ENCODE measurements at places on chromosomes 12 and 14. TPM values are rescaled to one million over a fixed set of nuclear protein-coding genes. Genes with fewer than 3 reads are reported as not detected.

The MYH6 gene
- 3,910 TPM for total RNA-seq

The TMPRSS12 gene
- not detected for total RNA-seq

The RNASE7 gene
- total RNA-seq: not detected

DNA sequence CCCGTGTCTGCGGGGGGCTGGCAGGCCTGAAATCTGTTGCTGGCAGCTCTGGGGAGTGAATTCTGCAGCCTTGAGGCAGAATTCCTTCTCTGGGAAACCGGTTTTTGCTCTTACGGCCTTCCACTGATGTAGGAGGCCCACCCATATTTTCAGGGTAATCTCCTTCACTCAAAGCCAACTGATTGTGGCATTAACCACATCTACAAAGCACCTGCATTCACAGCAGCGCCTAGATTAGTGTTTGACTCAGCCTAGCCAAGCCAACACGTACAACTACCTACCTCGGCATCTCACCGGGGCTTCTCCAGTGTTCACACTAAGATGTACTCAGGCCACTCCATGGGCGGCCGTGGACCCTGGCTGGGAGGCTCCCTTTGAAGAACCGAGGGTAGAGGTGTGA, 15.8 kb downstream of the C12orf43 start:
- DNase-seq: no peak

DNA sequence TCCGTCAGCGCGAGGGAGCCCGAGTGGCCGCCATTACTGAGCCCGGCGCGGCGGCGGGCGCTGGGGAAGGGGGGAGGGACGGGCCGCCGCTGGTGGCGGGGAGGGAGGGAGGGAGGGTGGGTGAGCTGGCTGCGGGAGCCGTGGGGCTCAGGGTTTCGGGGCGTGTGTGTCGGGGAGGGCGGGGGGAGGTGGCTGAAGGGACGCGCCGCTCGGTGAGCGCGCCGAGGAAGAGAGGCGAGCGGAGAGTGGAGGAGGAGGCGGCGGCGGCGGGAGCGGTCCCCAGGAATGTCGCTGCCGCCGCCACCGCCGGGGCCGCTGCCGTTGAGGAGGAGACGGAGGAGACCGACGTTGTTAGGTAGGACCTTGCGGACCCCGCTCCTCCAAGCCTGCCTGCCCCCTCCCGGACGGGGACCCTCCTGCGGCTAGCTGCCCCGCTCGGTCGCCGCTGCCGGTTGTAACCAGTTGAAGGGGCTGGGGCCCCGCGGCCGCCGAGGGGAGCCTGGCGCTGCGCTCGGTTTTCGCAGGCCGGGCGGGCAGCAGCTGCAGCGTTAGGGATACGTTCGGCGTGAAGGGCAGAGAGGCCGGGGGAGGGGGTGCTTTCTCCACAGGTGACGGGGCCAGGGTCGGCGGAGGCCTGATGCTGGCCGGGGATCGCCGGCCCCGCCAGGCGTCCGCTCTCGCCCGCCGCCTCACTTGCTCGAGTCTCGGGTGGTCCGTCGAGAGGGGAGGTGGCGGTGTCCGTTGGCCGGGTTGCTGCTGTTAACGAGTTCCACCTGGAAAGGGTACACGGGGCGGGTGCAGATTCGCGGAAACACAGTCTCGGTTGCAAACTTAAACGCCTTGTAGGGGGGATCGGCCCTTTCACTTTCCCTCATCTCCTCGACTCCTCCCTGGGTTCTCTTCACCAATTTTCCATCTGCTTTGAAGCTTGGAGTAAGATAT, at the start of gene ARHGAP5:
ARHGAP5 (plus strand) TSS at position 224 of the 942 bp plus-strand sequence. CDS start 13,366 bp downstream, outside the sequence.
- DNase-seq: peak; percentile 87

GRCh38 chr12:91574391-91574790, 391.8 kb upstream of the DCN start:
- DNase-seq: no peak

DNA sequence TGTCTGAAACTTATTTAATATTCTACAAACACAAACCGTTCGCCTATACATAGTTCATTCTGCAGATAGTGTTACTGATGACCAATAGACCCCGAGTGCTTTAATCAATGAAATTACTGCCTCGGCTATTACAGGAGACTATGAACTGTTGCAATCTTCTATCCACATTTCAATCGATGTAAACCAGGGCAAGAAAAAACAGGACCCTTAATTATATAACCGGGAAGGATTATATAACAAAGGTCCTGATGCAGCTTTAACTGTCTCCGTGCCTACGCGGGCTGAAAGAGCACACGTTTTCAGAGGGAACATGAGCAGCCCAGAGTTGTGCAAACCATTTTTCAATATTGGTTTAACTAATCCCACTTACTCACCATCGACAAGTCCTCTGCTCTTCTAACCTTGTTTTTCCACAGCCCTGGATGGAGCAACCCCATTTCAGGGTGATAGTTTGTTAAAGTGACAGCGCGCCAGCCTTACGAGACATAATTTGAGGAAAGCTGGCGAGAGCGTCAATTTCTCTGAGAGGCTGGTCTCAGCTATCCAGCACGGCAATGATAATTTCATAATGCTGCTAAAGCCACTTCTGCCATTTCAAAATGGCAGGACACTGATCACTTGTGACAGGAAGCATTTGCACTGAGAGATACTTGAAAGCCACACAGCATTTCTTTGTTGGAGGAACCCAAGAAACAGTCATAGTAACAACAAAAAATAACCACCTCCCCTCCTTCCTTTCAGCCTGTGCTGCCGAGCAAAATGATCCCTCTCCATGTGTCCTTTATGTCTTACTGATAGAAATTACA, 184.6 kb downstream of the FOXN3 start:
- DNase-seq: no peak

GRCh38 chr12:95608252-95609033, 57.2 kb upstream of the USP44 start:
- peak; percentile 81 for DNase-seq

DNA sequence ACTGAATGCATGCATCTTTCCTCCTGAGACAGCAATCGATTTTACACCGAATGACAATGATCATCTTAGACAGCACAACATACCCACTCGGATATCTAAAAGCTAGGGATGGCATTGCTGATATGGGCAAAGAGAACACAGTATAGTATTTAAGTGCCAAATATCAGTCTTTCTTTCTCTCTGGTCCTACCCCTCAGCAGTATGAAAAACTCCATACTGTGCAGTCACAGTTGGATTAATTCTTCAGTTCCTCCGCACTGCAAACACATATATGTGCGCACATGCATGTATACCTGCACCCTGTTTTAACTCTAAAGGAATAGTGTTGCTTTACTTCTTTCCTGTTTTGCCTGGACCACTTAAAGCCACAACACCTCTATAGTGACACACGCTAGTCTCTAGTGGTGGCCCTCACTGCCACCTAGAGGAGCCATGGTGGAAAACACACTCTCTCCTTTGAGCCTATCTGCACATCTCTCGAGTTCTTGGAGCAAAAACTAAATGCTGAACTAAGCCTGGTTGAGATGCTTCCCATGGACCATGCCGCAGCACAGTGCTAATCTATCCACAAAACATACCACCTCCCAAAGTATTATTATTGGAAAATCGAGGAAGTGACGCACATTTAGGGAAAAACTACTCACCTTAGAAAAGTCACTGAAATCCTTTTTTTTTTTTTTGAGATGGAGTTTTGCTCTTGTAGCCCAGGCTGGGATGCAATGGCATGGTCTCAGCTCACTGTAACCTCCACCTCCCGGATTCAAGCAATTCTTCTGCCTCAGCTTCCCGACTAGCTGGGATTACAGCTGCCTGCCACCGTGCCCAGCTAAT, 11.9 kb downstream of the TMEM52B start:
- no peak for DNase-seq

GRCh38 chr14:40757376-40757950, 849.2 kb upstream of the LRFN5 start:
- no peak for DNase-seq

- peak; percentile 41 for DNase-seq
Observed at GRCh38 chr14:100881211-100882025, 22.1 kb downstream of the RTL1 start.

DNA sequence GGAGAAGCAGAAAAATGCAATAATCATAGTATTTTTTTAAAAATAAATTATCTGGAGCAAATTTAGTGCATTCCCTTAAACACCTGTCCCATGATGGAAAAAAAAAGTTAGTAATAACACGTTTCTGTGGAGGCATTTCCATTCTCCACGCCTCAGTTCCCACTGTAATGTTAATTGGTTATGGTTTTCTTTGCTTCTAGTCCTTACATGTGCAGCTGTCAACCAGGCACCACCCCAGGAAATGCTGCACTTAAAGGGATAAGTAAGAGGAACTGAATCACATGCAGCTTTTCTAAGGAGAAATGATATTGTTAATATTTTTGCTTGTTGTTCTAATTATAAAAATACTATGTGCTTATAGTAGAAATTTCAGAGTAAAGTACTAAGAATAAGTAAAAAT, 240.3 kb downstream of the ZFP36L1 start:
- DNase-seq: no peak

DNA sequence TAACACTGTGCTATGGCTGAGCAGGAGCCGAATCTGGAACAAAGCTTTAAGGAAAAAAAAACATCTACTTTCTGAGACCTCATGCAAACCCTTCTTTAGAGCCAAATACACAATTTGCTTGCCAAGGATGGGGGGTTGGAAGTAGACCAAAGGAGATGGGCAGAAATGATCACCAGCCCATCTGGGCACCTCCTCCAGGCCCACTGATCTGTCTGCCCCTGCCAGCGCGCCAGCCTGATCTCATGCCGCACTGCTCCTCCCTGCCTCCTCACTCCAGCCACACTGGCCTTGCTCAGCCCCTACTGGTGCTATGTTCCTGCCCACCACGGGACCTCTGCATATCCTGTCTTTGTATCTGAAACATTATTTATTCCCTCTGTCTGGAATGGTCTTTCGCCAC, 24.8 kb upstream of the RAB35 start:
- DNase-seq: no peak

DNA sequence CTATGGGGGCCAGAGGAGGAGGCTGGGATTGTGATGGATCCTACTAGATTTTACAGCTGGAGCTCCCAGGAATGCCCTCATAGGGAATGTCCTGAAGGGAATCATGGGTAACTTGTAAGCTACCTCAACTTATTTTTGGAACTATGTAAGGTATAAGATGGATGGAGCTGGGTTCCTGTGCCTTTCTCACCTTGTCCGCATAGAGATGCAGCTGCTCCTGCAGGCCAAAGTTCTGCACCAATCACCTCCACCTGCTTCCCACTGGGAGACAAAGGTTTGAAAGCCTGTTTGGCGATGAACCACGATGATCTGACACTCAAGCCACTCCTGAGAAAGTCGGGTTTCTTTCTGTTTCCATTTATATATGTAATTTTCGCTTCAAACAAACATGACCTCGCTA, 648 bp upstream of the AKAP5 start:
- no peak for DNase-seq

DNA sequence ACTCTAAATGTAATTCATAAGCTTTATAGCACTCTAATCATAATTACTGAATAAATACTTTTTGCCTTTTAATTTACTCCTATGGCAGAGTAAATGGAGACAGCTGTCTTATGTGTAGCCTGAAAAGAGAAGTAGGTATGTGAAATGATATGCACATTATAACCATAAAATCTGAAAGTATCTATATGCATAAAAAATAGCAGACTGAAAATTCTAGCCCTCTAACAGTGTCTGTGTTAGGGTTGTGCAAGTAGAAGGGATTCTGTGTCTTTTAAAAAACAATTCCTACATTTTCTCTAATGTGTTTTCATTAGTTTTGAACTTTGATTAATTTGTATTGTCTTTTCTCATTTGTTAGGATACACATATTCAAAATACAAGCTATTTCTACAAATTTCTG, 94.9 kb downstream of the TXNDC16 start:
- no peak for DNase-seq

- no peak for DNase-seq
Observed at GRCh38 chr14:91888641-91889476, 21.5 kb upstream of the TC2N start.

DNA sequence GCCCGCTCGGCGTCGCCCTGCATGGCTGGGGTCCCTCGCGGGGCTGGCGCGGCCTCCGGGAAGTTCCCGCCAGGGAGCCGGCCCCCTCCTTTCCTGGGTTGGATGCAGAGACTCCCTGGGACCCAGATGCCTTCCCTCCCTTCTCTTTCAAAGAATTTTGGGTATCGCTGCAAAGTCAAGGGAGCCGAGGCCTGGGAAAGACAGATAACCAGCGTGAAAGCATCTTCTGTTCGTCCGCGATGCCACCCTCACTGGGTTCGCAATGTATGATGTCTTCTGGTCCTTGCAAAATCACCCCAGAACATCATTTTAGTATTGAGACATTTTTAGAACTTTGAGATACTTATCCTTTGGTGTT, 451 bp downstream of the IRAK3 start:
- no peak for DNase-seq

GRCh38 chr12:4526923-4527546, 11.7 kb upstream of the RAD51AP1 start:
- DNase-seq: no peak

DNA sequence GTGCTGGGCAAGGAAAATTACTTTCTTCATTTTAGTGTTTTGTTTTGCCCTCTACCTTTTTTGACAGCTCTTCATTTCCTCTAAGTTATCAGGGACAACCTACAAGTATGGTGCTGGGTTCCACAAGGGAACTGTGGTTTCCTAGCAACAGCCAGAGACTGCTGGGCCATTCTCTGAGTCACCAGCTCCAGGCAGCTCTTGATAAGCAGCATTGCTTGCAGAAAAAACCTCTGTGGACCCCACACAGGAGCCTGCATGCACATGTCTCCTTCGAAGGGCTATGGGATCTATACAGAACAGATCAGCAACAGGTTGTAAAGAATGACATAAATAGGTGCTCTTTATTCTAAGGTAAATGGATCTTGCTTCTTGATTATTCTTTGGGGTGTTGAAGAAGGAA, 81.0 kb upstream of the CCDC196 start:
- no peak for DNase-seq

DNA sequence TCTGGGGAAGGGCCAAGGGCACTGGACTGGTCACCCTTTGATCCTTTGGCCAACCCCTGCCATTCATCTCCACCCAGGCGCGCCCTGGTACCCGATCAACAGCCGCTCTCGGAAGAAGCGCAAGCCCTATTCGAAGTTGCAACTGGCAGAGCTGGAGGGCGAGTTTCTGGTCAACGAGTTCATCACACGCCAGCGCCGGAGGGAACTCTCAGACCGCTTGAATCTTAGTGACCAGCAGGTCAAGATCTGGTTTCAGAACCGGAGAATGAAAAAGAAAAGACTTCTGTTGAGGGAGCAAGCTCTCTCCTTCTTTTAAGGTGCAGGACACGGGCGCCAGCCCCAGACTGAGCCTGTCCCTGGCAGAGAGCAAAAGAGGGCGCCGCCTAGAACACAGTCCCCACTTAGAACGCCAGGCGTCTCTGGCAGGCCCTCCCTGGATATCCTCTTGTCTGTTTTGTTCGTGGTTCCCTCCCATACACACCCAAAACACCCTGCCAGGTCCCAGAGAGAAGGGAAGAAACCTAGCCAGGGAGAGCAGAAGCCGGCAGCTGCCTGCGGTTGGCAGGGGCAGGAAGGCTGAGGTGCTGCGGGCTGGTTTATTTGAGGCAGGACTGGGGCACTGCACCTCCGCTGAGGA, 1.7 kb downstream of the HOXC12 start:
- no peak for DNase-seq

DNA sequence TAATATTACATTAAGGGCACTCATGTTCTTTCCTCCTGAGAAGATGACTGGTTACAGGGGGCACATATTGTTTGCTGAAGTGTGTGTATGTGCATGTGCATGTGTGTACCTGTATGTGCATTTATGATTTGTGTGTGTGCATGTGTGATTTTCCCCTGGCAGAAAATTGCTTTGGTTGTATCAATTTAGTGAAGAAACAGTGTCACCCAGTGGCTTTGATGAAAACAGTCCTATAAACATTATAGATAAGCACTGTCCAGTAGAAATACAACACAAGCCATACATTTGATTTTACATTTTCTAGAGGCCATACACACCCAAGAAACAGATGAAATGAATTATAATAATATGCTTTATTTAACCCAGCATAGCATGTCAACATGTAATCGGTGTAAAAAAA, 8.6 kb downstream of the PDE3A start:
- no peak for DNase-seq

GRCh38 chr14:35819591-35820540, 6.3 kb upstream of the BRMS1L start:
- no peak for DNase-seq
